ENCODE measurements at places on chromosomes 16 and 17.

DNA sequence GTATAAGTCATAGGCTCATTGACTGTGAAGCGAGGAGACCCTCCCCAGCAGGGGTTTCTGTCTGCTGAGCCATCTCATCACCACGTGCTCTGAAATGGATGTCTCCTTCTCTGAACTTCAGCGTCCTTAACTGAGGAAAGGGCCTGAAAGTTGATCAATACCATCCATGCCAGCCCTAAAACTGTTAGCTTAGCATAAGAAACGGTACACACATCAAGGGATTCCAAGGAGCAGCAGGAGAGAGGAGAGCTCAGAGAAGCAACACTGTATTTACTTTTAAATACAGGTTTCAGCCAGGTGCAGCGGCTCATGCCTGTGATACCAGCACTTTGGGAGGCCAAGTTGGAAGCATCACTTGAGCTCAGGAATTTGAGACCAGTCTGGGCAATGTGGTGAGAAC is 248.9 kb upstream of the TNRC6C start:
- no peak for DNase-seq

- no peak for DNase-seq
Observed at GRCh38 chr16:10386517-10387100, 748 bp downstream of the ATF7IP2 start.

DNA sequence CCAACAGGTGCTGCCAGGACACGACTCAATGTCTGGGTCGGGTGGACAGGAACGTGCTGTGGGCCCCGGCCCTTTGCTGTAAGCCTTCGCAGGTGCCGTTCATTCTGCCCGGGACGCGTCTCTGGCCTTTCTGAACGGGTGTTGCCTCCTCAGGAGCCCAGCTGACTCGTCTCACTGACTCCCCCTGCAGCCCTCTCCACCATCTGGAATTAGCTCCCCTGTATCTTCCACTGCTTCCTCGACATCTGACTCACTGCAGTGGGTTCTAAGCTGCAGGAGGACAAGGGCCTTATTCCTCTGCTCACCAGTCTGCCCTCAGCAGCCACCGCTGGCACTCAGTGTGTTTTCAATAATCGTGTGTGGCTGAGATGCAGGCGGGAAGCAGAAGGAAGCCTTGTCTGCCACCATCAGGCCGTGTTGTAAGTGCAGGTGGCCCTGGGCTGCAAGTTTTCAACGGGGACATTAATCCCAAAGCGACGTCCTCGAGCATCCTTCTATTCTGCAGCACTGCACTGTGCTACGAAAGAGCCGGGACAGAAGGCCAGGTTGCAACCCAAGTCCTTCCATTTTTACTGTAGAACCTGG is 256.2 kb downstream of the FOXL1 start:
- no peak for DNase-seq

- no peak for DNase-seq
Observed at GRCh38 chr17:15469260-15469659, 1.8 kb upstream of the CDRT4 start.

- DNase-seq = no peak
Observed at GRCh38 chr16:84138824-84139627, 6.0 kb downstream of the HSDL1 start.

- no peak for DNase-seq
Observed at GRCh38 chr16:46896314-46896968, 12.3 kb downstream of the GPT2 start.

DNA sequence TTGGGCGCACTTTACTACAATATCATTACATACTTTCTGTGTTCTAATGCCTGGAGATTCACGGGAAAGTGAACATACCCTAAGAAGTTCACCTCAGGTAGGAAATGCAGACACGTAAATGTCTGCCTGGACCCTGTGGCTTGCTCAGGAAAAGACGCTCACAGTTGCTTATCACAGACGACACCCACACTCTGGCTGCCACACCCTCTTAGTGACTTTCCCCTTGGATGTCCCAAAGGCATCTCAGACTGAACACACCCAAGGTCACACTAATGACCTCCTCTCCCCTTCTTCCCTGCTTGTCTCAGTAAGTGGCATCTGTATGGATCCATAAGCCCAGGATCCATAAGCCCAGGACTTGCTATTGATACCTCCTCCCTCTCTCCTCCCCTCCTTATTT is 32.6 kb downstream of the CDRT15 start:
- DNase-seq = no peak

DNA sequence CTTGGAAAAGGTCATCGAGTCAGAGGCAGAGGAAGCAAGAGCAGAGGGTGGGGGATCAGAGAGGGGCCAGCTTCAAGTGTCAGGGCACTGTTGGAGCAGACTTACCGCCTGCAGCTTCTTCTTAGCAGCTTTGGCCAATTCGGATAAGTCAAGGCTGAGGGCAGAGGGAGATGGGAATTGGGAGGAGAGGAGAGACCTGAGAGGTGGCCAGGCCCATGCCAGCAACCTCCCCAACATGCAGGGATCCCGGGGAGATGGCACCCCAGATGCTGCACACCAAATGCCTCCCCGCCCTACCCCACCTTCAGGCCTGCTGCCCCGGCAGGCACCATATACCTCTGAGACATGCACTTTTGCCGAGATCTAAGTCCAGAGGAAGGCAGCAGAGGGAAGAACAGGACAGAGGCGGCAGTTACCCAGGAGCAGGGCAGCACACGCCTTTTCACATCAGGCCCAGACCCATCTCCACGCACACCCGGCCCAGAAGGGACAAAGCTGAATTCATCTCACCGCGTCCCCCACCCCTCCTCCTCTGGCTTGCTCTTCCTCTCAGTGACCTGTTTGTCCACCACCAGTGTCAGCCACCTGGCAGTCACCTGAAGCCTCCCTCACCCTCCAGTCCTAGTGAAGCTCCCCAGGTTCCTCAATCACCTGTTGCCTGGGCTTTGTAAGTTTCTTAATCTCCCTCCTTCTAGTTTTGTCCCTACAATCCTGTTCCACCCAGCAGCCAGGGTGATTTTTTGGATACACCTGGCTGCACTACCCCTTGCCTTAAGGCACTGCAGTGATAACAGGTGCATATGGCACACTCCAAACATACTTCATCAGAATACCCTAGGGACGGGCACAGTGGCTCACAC is 10.4 kb downstream of the TP53I13 start:
- no peak for DNase-seq

GRCh38 chr16:69904495-69905170 is 46.5 kb upstream of the CLEC18A start:
- no peak for DNase-seq

GRCh38 chr17:37465069-37465616 is 24.5 kb upstream of the DUSP14 start:
- DNase-seq = no peak

- DNase-seq = no peak
Observed at GRCh38 chr17:48161127-48161905, 53.8 kb downstream of the SNX11 start.

GRCh38 chr16:87391324-87391949 is 699 bp upstream of the MAP1LC3B start:
- DNase-seq = no peak

DNA sequence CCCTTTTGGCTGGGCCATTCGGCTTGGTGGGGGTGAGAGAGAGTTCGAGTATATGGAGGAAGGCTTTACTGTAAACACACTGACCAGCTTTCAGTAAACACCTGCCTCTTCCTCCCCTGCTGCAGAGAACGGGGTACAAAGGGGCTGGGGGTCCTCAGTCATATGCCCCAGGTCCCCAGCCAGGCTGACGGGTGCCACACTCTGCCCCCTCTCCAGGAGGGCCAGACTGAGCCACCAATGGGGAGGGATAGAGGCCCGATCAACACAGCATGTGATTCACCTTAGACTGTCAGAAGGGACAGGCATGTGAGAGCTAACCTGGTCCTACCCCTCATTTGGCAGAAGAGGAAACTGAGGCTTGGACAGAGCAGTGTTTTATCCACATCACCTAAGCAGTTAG is 13.0 kb downstream of the NHERF1 start:
- no peak for DNase-seq

DNA sequence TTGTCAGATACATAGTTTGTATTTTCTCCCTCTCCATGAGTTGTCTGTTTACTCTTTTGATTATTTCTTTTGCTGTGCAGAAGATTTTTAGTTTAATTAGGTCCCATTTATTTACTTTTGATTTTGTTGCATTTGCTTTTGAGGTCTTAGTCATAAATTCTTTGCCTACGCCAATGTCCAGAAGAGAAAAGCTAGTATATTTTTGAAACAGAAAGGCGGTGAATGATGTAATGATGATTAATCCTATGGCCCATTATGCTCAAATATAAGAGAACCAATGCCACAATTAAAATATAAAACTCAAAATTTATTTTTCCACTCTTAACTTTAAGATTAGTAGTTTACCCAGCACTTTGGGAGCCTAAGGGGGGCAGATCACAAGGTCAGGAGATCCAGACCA is 59.8 kb upstream of the SMIM36 start:
- DNase-seq = no peak

GRCh38 chr17:27319541-27320221 is 25.8 kb downstream of the WSB1 start:
- DNase-seq = no peak

DNA sequence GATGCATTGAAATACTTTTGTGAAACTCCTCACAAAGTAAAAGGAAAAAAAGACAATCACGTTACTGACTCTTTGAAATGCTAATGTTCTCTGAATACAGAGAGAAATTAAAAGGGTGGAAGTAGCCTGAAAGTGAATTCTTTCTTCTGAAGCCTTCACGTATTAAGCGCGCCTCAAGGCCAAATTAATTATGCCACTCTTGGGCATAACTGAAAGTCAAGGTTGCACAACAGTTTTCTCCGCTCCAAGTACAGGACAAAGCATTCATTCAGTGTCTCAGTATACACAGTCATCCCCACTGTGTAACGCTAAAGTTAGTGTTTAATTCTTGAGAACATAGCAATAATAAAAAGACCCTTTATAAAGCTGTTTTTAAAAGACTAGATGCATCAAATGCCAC is 21.5 kb downstream of the PARN start:
- no peak for DNase-seq

GRCh38 chr17:55186937-55187770 is 77.6 kb upstream of the HLF start:
- no peak for DNase-seq

GRCh38 chr17:48568499-48569239 is 9.5 kb downstream of the HOXB4 start:
- peak; percentile 26 for DNase-seq

GRCh38 chr16:87791295-87792204 is 25.8 kb upstream of the KLHDC4 start:
- DNase-seq = no peak

GRCh38 chr17:50123649-50124349 is 6.2 kb downstream of the SAMD14 start:
- DNase-seq = peak; percentile 88

- DNase-seq = no peak
Observed at GRCh38 chr17:4534515-4534914, 20.7 kb downstream of the MYBBP1A start.

DNA sequence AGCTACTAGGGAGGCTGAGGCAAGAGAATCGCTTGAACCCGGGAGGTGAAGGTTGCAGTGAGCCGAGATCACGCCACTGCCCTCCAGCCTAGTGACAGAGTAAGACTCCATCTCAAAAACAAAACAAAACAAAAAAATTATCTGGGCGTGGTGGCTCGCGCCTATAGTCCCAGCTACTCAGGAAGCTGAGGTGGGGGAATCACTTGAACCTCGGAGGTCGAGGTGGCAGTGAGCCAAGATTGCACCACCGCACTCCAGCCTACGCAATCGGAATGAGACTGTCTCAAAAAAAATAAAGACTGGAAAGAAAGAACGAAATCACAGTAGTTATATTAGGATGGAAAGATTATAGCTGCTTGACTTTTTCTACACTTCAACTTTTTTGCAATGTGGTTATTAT is 18.9 kb downstream of the COG1 start:
- DNase-seq = no peak

DNA sequence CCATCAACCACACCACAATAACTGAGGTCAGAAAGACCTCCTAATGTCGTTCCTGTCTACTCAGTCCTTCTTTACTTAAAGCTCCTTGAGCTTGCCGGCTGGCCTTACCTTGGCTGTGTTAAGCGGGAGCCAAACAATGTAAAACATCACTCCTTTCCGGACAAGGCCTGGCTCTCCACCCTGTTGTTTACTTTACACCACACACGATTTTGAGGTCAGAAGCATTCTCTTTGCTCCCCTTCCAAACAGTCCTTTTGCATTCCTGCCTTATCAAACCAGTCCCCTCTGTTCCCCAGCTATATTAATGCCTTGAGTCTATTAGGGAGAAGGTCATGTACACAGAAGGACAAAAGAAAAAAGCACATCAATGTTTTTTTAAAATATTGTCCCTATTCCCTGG is 19.3 kb upstream of the SHISA6 start:
- no peak for DNase-seq

DNA sequence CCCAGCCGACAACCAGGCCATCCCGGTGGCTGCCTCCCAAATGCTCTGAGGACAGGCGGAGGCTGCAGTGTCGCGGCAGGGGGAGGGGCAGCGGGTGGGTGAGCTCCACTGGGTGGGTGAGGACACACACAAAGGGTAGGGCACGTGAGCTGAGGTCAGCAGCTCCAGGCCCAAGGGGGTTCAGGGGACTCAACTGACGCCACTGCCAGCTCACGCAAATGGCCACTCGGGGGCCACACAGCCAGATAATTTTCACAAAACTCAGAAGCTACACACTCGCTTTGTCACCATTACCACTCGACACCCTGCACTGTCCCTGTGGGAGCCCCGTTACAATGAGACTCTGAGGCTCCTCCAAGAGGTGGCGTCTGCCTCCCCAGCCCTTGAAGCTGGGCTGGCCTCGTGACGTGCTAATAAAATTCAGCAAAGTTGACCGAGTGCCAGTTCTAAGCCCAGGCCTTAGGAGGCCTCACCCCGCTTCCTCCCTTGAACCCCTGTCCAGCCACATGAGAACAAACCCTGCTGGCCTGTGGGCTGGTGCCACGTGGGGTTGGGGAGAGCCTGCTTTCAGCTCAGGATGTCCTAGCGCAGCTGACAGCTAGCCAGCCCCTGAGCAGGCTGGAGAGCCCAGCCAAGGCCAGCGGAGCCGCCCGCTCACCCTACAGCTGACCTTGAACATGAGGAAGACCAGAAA is 56.9 kb downstream of the RMI2 start:
- DNase-seq = no peak

DNA sequence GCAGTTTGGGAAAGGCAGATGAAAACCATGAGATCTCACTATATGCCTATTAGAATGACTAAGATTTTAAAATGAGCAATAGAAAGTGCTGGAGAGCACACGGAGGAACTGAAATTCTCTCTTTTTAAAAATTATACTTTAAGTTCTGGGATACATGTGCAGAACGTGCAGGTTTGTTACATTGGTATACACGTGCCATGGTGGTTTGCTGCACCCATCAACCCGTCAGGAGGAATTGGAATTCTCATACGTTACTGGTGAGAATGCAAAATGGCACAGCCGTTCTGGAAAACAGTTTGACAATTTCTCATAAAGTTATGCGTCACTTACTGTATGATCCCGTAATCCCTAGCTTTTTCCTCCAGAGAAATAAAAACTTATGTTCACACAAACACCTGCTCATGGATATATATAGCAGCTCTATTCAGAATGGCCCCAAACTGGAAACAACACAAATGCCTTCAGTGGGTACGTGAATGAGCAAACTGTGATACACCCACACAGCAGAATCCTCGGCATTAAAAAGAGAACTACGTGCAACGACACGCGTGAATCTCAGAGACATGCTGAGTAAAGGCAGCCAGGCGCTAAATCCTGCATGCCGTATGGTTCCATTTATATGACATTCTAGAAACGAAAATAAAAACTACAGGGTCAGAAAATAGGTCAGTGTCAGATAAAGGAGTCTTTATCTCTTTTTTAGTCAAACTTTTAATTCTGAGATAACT is 11.8 kb downstream of the PIK3R6 start:
- no peak for DNase-seq

Measured in COR-L47 (cell line).